Jurkat, Clone E6-1 (cell line): ENCODE measurements at places on chromosomes 4 and X.

- DNase-seq, result peak; percentile 23
Observed at GRCh38 chr4:174217273-174218126, 66.0 kb downstream of the FBXO8 start.

DNA sequence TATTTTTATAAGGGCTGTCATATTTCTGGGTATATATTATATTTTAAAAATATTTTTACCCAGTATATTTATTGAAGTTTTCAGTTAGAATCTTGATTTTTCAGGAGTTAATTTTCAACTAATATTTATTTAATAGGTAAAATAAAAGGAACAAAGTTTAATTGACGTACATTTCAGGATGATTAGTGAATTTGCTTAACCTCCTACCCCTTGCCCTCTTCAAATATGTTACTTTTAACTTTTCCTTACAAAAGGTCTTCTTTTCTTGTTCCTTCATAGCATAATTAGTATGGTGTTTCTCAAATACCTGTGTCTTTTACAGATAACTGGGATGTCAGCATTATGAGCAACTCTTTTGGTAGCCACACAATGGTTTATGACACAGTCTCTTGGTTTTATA lies 24.8 kb upstream of the MSMO1 start:
- no peak for DNase-seq

GRCh38 chr4:58669783-58670182 lies 1559.6 kb upstream of the IGFBP7 start:
- DNase-seq, result no peak

GRCh38 chr4:118994030-118994429 lies 105.4 kb downstream of the SYNPO2 start:
- no peak for DNase-seq

- DNase-seq, result no peak
Observed at GRCh38 chr4:168847771-168848502, 162.1 kb downstream of the CBR4 start.

- no peak for DNase-seq
Observed at GRCh38 chr4:99759988-99760387, 56.6 kb upstream of the DAPP1 start.

DNA sequence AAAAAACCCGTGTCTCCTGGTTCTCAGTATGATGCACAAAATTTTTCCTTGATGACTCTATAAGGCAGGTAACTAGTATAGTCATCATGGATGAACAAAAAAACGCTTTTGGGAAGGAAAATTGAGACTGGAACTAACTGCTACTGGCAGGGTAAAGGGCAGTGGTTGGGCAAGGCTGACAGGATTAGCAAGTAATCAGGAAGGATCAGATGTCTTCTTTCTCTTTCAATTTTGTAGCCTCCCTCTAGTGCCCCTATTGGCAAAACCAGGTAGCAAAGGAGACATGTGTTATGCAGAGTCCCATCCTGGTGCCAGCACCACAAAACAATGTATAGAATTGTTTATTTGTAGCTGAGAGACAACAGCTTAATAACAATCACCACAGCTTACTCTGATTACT lies 12.8 kb upstream of the SLITRK4 start:
- DNase-seq, result no peak

GRCh38 chr4:38091636-38092035 lies 131.4 kb downstream of the PTTG2 start:
- no peak for DNase-seq

DNA sequence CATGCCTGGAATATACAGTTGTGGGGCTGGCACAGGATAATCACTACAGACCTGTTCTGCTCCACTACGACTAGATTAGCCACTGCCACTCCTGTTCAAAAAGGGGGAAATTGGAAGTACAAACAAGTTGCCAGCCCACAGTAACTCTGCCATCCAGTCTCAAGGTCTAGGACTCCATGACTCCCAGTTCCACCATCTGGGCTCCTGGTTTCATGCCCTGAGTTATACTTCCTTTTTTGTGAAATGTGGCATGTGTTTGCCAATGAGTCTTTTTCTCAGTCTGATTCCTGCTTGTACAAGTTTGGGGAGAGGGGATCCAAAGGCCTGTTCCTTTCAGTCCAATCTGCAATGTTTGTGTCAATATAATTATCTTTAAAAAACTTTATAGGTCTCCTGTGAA lies 1.0 kb upstream of the BLOC1S4 start:
- no peak for DNase-seq

DNA sequence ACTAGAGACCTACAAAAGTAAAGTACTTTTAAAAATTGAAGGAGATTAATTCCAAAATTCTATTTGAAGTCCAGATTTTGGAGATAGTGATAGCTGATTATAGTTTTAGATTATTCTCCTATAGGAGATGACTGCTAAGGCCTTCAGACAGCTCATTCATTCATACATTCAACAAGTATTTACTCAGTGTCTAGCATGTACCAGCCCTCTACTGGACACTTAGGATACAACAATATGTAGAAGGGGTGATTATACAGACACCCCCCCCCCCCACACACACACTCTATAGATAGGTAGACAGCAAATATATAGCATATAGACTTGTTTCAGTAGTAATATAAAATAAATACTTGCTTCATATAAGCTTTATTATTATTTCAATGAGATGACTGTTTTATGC lies 60.4 kb upstream of the TAF9B start:
- peak; percentile 38 for DNase-seq

DNA sequence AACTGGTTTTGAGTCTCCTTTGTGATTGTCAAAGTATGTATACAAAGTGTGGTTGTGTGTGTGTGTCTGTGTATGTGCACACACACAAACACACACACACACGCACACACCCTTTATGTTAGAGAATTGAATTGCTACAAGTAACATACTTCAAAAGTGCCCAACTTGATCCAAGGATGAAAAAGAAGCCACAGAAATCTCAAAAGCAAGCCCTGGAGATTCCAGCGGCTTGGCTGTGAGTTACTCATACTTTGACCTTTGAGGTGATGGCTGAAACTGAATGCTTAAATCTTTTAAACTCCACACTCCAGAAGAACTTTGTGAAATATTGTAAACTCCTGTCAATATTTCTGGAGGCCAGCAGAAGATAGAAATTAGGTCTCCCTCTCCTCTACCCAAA lies 168.4 kb upstream of the NRK start:
- no peak for DNase-seq

GRCh38 chrX:1394731-1395501 lies 3.0 kb upstream of the SLC25A6 start:
- DNase-seq, result no peak

DNA sequence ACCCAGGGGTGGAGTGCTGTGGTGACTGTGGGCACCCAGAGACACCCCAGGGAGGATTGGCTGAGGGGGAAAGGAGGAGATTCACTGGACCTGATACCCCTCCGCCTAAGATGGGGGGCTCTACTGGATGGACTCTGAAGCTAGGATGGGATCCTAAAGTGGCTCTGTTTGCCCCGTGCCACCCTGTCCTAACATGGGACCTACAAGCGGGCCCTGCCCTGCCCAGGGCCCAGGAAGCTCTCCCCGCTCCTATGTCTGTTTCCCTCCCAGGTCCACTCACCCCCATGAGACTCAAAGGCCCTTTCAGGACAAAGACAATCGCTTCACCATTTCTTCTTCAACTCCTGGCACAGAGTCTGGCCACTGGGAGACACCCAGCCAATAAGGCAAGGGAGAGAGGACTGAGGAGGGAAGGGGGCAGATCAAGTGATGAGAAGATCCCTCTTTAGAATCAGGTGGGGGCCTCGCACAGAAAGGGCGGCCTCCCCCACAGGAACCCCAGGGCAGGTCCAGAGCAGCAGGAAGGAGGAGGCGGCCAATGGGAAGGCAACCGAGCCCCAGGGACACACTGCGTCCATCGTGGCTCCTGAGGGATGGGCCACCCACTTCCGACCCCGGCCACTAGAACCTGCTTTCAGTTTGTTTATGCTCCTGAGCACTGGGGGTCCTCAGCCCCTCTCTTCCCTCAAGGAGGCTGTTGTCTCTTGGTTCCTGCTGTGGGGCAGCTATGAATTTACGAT lies 155.4 kb downstream of the AFAP1 start:
- no peak for DNase-seq

DNA sequence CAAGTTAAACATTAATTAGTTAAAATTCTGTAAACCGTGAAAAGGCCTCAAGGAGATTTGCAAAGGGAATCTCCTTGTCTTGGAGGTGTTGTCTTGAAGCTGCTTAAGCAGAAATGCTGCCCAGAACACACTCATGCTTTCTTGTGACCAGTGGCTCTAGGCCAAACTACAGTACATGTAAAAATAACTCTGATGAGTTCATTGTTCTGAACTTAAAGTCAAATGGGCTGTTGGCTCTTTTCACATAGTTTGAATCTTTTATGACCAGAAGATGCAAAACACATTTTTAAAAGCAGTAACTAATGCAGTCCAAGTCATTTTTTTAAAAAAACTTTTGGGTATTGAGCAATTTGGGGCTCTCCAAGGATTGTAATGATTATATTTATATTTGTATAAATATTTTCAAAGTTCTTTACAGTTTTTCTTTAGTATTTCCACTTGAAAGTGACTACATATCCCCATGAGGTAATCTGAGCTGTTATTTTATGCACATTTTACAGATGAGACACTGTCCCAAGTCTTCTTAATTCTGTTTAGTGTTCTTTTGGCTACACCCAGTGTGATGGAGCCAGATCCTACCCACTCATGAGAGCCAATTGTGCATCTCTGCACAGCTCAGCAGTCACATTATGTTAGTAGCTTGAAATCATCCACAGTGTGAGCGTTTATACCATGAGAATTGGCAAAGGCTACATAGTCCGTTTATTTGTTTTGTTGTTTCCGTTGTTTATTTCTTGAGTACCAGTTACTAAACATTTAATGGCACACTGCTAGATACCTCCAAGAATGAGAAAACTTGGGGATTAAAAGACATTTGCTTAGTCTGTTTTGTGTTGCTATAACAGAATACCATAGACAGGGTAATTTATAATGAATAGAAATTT lies 112.8 kb upstream of the ATXN3L start:
- no peak for DNase-seq

GRCh38 chr4:155430895-155431795 lies 54.4 kb upstream of the MAP9 start:
- DNase-seq, result no peak

DNA sequence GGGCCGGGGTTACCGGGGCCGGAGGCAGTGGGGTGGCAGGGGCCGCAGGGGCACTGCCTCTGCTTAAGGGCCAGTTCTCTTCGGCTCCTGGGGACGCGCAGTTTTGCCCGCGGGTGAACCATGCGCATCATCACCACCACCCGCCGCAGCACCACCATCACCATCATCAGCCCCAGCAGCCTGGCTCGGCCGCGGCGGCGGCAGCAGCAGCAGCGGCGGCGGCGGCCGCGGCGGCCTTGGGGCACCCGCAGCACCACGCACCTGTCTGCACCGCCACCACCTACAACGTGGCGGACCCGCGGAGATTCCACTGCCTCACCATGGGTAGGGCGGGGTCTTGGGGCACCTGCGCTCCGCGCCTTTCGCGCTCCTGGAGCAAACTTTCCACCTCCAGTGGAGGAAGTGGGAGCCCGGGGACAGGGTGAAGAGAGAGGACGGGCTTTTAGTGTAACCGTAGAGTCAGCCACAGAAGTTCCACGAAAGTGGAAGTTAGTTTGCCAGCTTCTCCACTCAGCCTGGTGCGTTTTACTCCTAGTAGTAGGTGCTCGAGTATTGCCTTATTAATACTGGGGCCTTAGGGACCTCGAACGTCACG lies 729 bp downstream of the GSX2 start:
- no peak for DNase-seq

DNA sequence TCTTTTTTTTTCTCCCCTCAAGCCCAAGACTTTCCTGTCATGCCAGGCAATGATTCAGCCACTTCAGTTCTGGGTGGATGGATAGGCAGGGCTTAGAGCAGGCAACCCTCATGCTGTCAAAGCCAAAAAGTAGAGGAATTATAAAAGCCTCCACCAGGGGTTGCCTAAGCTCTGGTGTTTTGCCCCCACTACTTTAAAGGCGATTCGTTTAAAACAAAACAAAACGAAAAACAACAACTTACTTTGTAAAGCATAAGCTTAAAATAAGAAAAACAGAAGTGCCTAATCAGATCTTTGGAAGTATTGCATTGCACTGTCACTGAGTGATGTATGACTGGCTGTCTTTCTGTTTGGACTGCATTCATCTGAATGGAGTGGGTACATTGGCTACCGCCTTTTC lies 5.3 kb upstream of the IDS start:
- no peak for DNase-seq

DNA sequence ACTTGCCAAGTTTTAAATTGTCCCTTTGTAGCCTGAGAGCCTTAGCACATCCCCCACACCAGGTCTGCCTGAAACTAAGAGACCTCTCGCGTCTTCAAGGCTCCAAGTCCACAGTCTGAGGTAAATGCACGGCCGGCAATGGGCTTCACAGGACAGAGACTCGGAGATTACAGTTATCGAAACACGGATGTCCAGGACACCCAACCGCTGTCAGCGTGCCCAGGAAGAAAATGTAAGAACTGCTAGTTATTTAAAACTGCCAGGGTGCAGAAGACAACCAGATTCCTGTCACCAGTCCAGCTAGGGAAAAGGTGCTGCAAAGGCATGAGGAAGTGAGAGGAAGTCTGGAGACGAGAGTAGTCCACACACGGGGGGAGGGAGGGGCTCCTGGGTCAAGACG lies 28.9 kb downstream of the ZNF827 start:
- no peak for DNase-seq

- no peak for DNase-seq
Observed at GRCh38 chrX:17192106-17192505, 182.9 kb upstream of the NHS start.
